ENCODE measurements at places on chromosomes 3 and 15.

GRCh38 chr3:150142936-150143335, 172.2 kb upstream of the PFN2 start:
- DNase-seq: no peak

- no peak for DNase-seq
Measured at GRCh38 chr3:141677701-141678100, 60.4 kb upstream of the RNF7 start.

GRCh38 chr15:63306492-63307073, 29.2 kb downstream of the APH1B start:
- no peak for DNase-seq

GRCh38 chr3:59514865-59515482, 465.1 kb upstream of the CFAP20DC start:
- no peak for DNase-seq

GRCh38 chr3:4497005-4497692, 4.0 kb downstream of the ITPR1 start:
- DNase-seq: no peak

GRCh38 chr15:79923079-79923514, 26.3 kb upstream of the MTHFS start:
- DNase-seq: peak; percentile 78

- DNase-seq: no peak
Measured at GRCh38 chr3:71035314-71035713, 548.2 kb downstream of the FOXP1 start.

GRCh38 chr15:64430000-64430735, 30.2 kb upstream of the ZNF609 start:
- peak; percentile 57 for DNase-seq

DNA sequence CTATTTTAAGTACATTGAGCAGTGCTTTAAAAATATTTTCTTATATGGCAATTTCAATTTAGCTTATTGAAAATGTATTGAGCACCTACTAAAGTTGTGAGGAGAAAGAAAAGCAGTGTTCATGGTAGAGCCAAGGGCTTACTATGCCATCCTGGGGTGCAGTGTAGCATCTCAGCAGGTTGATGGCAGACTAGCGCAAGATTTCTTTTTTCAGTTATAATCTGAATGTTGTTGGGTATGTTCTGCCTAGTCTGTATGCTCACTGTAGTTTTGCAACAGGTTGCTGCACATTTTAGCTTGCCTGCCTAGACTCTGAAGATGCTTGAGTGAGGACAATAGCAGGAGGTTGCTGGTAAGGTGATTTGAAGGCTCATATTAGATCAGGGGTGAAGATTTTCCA, 103.1 kb upstream of the UNC13C start:
- no peak for DNase-seq

- no peak for DNase-seq
Measured at GRCh38 chr15:89112341-89112971, 24.2 kb downstream of the ABHD2 start.

DNA sequence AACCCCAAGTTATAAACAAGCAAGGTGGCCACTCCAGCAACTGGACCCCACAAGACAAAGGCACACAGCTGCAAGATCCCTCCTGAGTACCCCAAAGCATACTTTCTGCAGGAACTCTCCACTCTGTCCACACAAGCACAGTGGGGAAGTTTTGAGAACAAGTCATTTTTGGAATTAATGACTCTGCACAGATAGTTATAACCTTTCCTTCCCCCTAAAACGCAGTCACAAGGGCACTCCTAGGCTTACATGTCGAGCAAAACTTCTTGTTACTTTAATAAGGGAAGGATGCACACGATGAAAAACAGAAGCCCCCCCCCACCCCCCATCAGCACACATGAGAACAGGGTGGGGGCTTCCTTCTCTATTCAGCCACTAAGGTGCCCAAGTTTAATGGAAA, 1.2 kb downstream of the STIMATE start:
- DNase-seq: no peak

DNA sequence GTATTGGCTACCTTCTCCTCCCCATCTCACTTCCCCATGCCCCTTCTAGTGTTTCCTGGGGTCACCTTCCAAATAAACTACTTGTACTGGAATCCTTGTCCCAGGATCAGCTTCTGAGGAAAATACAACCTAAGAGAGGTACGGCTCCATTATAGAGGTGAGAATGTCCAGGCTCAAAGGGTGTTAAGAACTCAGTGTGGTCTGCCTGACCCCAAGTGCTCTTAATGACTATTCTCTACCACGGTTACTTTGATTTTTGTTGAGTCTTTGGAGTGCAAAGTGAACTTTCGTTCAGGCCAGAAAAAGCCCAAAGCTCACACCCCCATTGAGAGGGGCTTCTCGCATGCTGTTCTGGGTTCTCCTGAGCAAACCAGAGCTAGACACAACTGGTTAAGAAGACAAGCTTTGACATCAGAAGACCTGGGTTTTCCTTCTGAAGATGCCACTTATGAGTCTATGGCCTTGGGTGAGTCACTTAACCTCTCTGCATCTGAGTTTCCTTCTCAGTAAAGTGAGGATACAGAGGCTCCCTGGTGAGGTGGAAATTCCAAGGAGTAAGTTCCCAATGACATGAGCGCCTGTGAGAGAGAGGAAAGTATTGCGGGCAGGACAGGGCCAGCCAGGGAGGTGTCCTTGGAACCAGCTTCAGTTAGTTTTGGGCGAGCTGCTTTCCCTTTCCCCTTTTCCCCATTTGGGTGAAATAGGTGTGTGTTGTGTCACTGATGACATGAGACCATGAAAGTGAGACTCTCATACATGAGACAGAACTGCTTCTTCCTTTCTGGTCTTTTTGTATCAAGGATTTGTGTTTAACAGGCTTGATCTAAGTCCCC, 475.0 kb upstream of the PROK2 start:
- no peak for DNase-seq

DNA sequence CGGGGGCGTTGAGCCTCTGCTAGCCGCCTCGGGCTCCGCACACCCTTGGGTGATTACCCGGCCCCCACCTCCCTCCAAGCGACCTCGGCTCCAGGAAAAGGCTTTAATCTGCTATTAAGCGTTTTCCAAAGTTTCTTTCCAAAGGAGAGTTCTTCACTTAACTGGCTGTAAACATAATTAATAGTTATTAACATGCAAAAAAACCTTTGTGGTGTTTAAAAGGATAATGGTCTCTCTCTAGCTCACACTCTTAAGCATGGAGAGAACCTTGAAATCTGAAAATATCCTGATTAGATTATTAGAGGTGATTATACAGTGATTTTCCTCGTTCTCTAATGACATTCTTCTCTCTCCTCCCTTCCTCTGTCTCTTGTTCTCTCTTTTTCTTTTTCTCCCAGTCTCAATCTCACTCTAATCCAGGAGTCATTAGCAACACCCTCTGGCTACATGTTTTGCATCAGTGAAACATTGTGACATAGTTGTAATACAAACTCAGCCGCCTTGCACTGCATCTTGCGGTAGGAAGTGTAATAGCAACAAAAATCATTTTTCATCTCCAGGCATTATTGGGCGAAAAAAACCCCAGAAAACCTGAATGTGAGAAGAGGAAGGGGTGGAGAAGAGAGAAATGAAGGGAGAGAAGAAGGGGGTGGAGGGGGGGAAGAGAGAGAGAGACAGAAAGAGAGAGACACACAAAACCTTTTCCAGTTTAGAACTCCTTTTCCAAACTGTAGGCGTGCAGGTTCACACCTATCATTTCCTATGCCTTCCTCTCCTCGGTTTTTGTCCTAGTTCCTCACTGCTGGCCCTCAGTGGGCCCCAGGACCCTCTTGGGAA, 24.4 kb downstream of the NR2F2 start:
- DNase-seq: peak; percentile 29

DNA sequence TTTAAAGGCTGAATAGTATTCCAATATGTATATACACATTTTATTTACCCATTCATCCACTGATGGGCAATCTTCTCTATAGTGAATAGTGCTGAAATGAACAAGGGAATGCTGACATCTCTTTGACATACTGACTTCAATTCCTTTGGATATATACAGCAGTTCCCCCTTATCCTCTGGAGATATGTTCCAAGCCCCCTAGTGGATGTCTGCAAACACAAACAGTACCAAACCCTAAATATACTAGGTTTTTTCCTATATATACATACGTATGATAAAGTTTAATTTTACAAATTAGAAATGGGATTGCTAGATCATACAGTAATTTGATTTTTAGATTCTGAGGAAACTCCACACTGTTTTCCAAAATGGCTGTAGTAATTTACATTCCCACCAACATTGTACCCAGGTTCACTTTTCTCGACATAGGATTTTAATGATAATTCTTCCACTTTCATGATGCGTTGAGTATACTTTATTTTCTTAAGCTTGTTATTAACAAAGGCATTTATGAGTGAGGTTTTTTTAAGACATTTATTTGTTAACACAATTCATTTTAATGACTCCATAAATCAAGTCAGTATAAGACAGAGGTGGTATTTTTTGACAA, 38.2 kb downstream of the VPS13C start:
- DNase-seq: peak; percentile 37

GRCh38 chr15:101099183-101099582, 152.7 kb downstream of the CHSY1 start:
- no peak for DNase-seq

DNA sequence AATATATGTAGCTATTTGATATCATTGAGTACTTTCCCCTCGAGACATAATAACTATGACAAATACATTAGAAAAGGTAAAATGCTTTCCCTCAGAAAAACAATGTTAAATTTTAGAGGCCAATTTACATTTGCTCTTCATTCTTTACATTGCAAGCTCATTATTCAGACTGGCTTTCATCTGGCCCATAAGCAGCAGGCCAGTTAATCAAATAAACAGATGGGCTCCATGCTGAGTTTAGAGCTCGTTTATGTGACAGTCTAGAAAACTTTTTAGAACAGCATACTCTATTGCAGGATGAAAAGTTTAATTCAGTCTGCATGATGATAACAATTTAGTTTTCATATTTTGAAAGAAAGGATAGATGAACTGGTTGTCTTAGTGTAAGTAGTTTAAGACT, 150.6 kb downstream of the DUT start:
- DNase-seq: no peak

DNA sequence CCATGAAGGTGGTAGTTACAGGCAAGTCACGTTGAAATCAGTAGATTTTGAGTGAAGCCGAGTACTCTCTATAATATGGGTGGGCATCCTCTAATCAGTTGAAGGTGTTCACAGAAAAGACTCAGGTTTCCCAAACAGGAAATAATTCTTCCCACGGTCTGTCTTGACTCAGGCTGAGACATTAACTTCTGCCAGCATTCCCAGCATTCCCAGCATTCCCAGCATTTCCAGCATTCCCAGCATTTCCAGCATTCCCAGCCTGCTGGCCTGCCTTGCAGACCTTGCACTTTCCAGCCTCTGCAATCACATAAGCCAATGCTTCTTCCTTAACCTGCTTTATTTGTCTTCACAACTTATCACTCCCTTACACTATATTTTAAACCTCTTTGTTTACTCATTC, 542.3 kb upstream of the ROBO2 start:
- no peak for DNase-seq

GRCh38 chr3:13332158-13332557, 88.0 kb downstream of the NUP210 start:
- DNase-seq: no peak

- DNase-seq: no peak
Measured at GRCh38 chr3:194380326-194380725, 10.8 kb upstream of the LRRC15 start.

GRCh38 chr3:25043749-25044148, 384.3 kb upstream of the RARB start:
- DNase-seq: no peak

GRCh38 chr3:110576960-110577359, 494.7 kb upstream of the NECTIN3 start:
- no peak for DNase-seq

DNA sequence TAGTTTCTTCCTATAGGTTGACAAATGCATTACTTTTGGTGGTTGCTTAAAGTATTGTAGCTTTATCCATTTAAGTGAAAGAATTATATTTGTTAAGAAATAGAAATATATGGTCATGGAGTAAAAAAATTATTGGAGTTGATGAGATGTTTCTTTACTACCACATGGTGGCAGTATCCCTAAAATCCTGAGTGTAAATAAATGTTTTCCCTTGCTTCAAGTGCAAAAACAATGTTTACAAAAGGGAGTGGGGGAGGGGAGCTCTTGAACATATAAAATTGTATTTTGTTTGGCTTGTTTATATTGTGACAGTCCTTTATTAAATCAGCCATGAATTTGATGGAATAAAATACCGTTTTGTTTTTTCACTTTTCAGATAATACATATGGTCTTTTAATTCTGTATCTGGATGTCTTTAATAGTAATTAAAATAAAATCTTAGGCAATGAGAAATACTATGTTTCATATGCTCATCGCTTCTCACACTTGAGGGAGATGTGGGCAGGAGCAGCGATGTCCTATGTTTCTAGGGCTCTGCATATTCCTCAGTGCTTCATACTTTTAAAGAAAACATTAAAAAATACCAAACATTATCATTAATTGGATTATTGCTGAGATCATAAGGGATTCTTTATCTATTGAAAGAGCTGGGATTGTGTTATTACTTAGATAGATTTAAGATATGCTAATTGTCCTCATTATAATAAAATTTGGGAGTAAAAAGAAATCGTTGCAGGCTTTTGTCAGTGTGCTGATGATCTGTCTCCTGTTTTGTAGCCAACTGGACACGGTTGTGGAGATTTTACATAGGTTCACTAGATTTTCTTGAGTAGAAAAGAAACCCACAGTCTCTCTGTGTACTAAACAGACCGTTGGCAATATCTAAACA, 349.7 kb downstream of the TUSC7 start:
- DNase-seq: peak; percentile 78

GRCh38 chr15:99180964-99181306, 68.4 kb downstream of the TTC23 start:
- no peak for DNase-seq

DNA sequence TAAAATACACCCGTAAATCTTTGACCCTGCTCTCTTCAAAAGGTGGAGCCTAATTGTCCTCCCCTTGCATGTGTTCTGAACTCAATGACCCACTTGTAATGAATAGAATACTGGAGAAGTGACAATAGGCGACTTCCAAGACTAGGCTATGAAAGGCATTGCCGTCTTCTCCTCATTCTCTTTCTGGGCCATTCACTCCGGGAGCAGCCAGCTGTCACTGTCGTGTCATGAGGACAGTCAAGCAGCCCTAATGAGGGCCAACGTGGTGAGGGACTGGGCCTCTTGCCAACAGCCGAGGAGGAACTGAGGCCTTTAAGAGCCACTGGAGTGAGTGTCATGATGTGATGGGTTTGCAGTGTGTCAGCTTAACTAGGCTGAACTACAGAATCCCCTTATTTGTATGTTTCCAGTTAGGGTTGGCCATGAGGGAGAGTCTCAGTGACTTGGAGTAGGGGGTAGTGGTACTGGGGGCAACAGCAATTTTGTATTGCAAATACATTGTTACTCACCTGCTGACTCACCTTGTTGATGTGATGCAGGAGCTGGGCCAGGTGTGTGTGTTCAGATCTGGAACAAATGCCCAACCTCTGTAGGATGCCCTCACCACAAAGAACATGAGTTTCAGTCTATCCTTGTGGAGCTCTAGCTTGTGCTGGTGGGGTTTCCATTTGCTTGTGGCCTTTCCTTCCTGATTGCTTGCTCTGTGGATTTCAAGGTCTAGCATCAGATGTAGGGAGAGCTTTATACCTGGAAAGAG, 188.5 kb upstream of the PROK2 start:
- DNase-seq: peak; percentile 82

- no peak for DNase-seq
Measured at GRCh38 chr3:126050626-126051025, 33.3 kb downstream of the SLC41A3 start.

GRCh38 chr3:13420045-13420830, at the start of gene NUP210:
Gene NUP210 (minus strand): TSS chr3:13420322. CDS start chr3:13420226, 96 bp downstream.
- peak; percentile 76 for DNase-seq

All from NCI-H82 (cell line).